Esophagus mucosa (tissue), 1 donor: ENCODE measurements at places on chromosomes 5 and 9. TPM values are rescaled to one million over a fixed set of nuclear protein-coding genes. Genes with fewer than 3 reads are reported as not detected.

DND1 gene
- total RNA-seq = 0.44 TPM

DNA sequence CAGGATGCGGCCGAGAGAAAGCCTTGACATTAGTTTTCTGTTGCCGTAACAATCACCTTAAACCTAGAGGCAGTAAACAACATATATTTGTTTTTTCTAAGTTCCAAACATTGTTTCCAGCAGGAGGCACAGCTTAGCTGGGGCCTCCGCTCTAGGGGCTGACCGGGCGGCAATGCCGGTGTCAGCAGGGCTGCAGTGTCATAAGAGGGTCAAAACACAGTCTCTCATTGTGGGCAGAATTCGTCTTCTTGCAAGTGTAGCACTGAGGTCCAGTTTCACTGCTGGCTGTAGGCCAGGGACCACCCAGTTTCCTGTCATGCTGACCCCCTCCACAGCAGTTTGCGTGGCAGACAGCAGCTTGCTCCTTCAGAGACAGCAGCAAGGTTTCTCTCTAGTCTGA lies 186.2 kb downstream of the PJA2 start:
- ATAC-seq = no peak

DNA sequence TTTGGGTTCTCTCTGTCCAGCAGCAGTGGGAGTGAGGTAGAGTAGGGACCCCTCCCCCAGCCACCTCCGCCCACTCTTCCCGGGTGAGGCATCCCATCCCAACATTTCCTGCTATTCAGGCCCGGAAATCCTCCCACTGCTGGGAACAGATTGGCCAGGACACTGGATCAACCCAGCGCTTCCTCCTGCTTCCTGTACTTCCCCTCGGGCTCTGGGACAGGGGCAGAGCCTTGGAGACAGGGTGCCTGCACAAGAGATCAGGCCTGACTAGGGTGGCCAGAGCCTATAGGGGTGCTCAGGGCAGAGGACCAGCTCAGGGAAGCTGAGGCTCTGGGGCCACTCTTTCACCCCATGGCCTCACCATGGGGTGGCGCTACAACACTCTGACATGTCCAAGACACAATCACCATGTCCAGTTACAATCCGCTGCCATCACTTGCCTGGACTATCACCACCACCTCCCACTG lies 14.5 kb downstream of the SH2D3C start:
- ATAC-seq = peak; percentile 44

DNA sequence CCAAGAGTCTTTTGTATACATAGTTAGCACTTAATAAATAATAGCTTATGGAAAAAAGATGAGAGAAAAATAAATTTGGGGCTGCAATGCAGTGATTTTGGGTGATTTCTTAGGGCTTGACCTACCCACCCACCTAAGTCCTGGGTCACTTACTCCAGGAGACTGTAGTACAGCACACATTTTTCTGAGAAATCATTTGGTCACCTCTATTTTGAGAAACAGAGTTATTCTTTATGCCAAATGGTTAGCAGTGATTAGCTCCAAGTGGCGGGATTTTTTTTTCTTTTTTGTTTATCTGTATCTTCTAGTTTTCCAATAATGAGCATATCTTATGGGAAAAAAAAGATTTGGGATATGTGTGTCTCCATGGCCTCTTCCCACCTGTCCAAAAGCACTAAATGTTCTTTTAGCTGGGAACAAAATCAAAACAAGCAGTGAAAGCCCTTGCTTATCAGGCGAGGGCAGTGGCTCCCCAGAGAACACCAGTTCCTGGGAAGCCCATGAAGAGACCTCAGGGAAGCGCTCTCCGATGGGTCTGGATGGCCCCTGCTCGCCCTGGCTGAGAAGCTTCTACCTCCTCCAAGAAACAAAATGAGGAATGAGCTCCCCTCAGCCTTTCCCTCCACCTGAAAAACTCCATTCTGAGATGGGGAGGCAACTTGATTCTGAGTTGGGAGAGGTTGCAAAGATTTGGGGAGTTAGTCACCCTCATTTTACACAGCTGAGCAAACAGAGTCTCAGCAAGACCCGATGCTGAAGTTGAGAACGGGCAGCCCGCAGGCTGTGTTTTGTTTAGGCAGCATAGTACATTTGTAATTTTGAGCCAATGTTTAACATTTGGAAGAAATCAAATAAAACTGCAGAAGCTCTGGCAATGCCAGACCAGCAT lies 69.9 kb downstream of the CYFIP2 start:
- ATAC-seq = no peak
